GF-D8 (cell line): ENCODE measurements at places on chromosomes 6 and 20.
A peak's percentile ranks its signal among the peaks of the same experiment; 100 is the strongest.

DNA sequence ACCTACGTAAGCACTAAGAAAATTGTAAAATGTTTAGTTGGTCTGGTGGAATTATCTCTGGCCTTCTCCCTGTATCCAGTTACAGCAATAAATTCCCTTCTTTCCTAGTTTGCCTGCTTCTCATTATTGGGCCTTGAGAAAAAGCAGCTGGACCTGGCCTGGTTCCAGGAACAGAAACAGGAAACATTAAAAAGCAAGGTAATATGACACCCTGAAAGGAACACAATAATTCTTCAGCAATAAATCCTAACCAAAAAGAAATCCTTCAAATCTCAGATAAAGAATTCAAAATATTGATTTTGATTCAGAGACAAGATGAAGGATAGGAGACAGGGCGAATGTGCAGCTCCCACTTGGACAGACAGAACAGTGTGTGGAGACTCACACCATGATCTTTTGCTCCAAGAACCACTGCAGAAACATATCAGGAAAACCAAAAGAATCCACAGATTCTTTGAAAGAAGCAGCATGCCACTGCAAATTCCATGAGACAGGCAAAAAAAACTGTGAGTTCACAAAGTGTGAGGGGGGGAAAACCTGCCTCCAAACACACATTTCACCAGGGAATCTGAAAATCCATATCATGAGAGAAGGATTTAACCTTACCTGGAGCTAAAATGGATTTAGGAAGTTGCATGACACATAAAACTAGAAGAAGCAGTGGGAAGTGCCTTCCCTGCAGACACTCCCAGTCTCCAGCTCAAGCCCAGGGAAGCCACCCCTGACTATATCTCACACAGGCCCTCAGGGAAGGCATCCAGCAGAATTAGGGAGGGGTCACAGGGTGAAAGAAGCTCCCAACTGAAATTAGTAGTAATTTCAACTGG is 28.9 kb downstream of the TREM1 start:
- no peak for DNase-seq

GRCh38 chr6:113433335-113433991 is 423.7 kb upstream of the MARCKS start:
- peak; percentile 68 for DNase-seq

DNA sequence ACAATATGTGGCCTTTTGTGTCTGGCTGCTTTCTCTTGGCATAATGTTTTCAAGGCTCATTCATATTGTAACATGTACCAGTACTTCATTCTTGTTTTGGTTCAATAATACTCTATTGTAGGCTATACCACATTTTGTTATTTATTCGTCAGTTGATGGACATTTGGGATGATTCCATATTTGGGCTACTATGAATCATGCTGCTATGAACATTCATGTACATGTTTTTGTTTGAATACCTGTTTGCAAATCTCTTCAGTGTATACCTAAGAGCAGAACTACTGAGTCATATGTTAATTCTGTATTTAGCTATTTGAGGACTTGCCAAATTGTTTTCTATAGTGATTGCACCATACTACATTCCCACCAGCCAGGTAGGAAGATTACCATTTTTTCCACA is 259.9 kb downstream of the GMPR start:
- DNase-seq = no peak

GRCh38 chr6:46932526-46933319 is 11.0 kb upstream of the ADGRF5 start:
- DNase-seq = no peak

GRCh38 chr6:18371010-18371409 is 16.1 kb upstream of the RNF144B start:
- DNase-seq = no peak

DNA sequence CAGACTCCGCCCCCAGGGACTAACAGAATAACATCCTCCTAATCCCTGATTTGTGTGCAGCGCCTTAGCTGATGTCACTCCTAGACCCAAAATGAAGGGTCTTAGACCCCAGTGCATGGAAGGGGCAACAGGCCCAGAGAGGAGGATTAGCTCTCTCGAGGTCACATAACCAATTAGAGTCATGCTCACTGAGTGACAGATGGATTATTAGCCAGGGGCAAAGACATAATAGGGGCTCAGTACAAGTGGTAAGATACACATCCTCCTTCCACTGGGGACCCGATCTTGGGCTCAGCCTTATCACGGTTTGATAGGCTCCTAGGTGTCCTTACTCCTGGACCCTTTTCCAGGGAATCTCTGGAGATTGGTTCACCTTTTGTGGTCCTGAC is 858 bp downstream of the TP53INP2 start:
- no peak for DNase-seq

DNA sequence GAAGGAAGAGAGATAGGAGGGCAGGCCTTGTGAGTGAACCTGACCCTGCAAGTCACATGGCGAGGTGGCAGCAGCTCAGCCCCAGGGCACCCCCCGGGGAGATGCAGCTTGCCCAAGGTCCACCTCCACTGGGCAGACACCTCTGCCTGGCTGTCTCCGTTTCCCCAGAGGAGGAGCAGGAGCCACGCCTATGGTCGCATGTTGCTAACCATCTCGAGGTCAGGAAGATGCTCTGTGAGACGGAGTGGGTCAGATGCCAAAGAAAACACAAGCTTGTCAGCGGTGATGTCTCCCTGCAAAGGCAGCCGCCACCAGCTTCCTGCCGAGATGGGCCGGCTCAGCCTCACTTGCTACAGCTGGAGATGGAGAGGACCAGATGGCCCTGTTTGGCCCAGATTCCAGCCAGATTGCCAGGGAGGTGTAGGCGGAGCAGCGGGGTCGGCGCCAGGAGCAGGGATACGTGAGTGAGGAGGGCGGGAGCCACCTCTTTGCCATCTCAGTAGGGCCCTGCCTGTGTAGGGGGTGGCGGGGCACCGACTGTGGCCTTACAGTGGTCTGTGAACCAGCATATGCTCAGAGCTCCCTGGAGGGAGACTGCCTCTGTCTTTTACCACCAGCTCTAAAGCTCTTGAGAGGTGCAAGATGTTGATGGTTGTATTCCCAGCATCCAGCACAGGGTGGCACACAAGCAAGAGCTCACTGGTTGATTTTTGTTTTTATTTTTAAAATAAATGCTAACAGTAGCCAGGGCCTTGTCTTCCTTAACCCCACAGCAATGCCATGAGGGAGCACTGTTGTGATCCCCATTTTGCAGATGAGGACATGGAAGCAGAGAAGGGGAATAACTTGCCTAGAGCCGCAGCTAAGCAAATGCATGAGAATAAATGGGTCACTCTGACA is 42.9 kb upstream of the FAM83D start:
- no peak for DNase-seq

DNA sequence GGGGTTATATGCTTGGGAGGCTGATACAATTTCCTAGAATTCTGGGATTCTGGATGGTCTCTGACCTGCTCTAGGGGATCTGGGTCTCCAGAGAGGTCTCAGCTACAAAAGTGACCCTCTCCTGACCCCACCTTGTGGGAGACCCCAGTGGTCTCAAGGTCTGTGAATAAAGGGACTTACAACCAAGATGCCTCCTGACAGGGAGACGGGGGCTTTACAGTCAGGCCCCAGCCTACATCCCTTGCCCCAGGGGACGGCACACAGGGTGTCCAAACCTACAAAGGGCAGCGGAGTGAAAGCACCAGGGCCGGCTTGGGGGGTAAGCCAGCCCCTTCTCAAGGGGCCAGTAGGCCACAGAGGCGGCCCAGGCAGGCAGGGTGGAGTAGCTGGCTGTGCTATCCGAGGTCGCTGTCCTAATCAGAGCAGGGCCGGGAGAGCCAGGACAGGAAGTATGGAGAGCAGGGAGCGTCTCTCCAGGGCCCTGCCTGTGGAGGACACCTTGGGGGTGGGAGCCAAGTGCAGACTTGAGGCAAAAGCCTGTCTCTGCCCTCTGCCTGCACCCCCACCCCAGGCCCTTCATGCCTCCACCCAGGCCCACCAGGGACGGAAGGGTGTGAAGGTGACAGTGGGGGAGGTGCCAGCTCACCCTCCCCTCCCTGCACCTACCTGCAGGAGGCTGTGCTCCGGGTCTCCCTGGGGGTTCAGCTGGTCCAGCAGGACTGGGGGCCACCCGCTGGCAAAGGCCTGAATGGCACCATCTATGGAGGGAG is 3.5 kb downstream of the GFRA4 start:
- no peak for DNase-seq

GRCh38 chr20:6416371-6416770 is 293.5 kb upstream of the FERMT1 start:
- DNase-seq = no peak

GRCh38 chr20:61731363-61732181 is 334.1 kb downstream of the TAF4 start:
- DNase-seq = no peak

GRCh38 chr6:143973097-143973966 is 34.7 kb downstream of the PLAGL1 start:
- DNase-seq = no peak

GRCh38 chr6:22368794-22369193 is 72.0 kb upstream of the PRL start:
- no peak for DNase-seq

DNA sequence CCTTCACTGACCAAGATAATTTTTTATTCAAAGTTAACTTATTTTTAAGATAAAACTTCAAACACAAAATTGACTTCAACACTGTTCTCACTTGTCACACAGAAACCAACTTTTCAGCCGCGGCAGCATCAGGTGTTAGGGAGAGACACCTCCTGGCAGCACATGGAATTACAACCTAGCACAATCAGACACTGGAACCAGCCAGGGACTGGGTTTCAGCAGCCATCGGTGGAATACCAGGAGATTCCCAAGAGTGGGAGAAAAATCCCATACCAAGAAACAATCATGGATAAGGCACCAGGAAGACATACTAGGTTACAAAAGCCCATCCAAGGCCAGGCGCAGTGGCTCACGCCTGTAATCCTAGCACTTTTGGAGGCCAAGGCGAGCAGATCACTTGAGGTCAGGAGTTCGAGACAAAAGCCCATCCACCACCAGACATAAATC is 70.0 kb downstream of the SNX5 start:
- DNase-seq = no peak

- DNase-seq = no peak
Measured at GRCh38 chr6:152948150-152948768, 34.6 kb downstream of the FBXO5 start.

- no peak for DNase-seq
Measured at GRCh38 chr20:62219992-62220665, at the start of gene HRH3. HRH3 (minus strand) TSS chr20:62220278; CDS start chr20:62219970, 308 bp downstream.

DNA sequence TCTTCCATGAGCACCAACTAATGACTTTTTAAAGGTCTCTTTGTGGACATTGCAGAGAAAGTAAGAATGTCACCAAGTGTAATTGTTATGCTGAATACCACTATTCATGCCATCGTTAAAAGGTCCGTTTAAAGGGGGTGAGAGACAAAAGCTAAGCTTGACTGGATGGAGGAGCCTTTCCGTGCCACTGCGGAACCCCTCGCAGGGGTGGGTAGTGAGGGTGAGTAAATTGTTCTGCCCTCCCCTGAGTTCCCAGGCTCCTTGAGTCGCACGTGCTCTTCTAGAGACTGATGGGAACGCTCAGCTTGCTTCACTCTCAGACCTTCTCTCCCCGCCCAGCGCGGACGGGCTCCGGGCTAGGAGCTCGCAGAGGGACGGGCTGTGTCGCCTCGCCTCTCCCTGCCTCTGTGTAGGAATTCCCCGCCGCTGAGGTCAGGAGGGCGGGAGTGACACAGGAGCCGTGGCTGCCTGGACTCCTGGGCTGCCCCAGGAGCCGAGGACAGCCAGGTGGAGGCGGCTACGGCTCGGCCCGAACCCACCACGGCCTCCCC is 314.8 kb upstream of the QKI start:
- no peak for DNase-seq

DNA sequence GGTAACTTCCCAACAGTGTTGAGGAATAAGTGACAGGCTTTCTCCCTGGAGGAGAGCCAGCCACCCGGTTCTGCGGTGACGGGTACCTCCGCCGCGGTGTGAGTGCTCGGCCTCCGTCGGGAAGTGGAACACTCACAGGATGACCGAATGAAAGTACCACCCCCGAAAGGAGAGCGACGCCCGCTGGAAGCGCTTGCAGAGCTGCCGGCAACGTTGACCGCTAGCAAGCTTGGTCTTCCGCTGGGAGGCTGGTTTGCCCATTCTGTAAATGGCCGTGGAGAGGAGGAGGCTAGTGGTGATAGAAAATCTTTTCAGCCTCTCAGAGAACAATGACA is 614 bp upstream of the TMEM242 start:
- no peak for DNase-seq

GRCh38 chr6:100230953-100231316 is 233.8 kb downstream of the SIM1 start:
- DNase-seq = no peak

DNA sequence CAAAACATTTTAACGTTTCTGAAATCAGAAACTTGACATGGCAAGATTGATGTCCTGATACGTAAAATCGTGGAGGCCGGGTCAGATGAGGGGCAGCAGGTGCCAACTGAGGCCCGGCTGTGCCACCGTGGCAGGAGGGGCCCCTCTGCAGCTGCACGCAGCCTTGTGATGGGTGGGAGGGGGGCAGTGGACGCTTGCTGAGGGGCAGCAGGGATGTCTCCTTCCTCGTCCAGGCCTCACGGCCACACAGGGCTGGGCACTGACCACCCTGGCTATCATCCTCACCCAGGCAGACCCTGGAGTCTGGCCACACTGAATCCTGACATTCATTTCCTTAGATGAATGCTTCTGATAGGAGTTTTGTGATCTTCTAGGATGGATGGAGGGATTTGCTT is 114.7 kb downstream of the ERMARD start:
- DNase-seq = no peak

DNA sequence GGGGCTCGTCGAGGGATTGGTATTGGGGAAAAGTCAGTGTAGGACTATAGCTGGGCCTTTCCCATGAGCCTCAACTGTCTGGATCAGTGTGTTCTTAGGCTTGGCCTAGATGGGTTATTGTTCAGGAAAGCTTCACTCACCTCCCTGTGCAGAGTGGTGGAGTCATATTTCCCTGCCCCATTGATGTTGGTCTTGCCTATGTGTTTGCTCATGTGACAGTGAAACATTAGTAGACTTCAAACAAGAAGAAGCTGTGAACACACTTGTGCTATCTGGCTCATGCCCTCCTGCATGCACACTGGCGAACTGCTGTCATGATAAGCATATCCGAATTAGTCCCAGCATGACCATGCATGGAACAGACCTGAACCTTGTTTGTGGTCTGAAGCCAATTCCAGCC is 171.1 kb downstream of the DHX35 start:
- DNase-seq = no peak

- DNase-seq = peak; percentile 96
Measured at GRCh38 chr20:40497899-40498691, 190.9 kb downstream of the MAFB start.

- DNase-seq = no peak
Measured at GRCh38 chr6:145865175-145865574, 50.6 kb upstream of the FBXO30 start.
